GM06990 (cell line): ENCODE measurements at places on chromosomes 7 and 10.

GRCh38 chr10:102948176-102948575 lies 30.1 kb downstream of the CNNM2 start:
- DNase-seq: no peak

DNA sequence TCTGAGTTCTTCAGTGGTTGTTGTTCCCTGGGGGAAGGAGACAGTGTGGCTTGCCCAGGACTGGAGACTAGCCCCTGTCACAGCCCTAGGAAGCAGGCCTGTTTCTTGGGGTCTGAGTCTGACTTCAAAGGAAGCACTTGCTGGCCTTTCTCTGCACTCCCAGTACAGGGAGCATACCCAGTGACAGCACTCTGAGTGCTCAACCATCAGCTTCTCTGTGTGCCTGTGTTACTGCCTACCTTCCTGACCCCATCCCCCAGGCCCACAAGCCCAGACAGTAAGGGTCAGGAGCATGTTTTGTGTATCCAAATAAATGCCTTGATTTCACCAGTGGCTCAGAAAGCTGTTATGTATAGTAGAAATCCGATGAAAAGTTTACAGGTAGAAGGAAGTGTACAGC lies 48.9 kb downstream of the OGDH start:
- DNase-seq: no peak

DNA sequence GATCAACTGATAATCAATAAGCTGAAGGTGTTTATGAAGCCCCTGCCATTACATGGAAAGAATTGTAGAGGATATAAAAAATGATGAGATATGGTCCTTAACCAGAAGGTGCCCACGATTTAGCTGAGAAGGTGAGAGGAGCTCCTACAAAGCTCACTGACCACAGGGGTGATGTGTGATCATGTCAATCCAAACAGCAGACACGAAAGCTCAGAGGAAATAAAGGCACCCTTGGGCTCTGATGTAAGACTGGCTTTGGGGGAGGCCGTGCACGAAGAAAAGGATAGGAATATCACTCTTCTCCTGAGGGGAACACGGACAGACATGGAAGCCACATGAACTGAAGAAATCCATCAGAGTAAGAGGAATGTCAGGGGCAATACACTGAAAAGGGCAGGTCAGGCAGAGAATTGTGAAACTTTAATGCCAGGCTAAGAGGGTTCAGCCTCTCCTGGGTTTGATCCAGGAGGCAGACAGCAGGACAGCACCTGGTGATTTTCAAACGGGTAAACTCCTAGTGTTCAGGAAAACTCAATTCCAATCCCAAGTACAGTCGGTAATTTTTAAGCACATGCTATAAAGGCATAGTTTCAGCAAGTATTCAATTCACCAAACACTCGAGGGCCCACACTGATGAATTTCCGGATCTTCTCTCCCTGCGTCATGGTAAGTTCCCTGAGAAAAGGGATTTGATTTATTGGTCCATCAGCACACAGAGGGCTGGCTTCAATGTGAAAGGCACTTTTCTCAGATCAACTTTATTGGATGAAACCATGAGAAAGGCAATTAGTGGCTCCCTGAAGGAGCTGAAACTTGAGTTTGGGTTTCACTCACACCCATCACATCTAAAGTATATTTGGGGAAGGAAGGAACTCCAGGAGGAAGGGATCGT lies 163.8 kb downstream of the PRPF18 start:
- DNase-seq: peak; percentile 61

GRCh38 chr7:47937065-47937687 lies 11.1 kb downstream of the PKD1L1 start:
- DNase-seq: peak; percentile 78

- no peak for DNase-seq
Measured at GRCh38 chr7:16615228-16615627, 30.3 kb downstream of the ANKMY2 start.

- DNase-seq: no peak
Measured at GRCh38 chr10:90041585-90041984, 340.2 kb downstream of the KIF20B start.

GRCh38 chr7:130344271-130344866 lies at the start of gene CPA5:
Gene CPA5 (plus strand): TSS chr7:130344816. CDS start chr7:130346486, 1,670 bp downstream.
- no peak for DNase-seq

DNA sequence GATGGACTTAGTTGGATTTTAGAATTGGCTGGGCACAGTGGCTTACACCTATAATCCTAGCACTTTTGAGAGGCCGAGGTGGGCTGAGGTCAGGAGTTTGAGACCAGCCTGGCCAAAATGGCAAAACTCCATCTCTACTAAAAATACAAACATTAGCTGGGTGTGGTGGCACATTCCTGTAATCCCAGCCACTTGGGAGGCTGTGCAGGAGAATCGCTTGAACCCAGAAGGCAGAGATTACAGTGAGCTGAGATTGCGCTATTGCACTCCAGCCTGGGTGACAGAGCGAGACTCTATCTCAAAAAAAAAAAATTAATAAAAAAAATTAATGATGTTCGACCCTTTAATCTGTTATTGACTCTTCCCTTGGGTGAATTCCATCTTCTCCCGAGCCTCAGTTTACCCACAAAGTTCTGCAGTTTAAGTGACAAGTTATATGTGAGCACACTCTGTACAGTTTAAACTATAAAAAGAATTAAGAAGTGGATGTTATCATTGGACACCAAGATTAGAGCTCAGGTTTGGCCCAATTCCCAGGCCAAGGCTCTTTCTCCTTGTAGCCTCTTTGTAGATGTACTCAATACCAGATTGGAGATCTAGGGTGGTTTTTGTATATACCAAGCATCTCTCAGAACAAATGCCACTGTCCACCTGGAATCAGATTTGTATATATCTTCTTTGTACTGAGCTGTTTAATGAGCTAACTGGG lies 15.0 kb downstream of the KAT6B start:
- DNase-seq: no peak

GRCh38 chr7:155516466-155516865 lies 29.9 kb downstream of the CNPY1 start:
- DNase-seq: no peak
